ENCODE measurements at places on chromosomes 7 and 10.

DNA sequence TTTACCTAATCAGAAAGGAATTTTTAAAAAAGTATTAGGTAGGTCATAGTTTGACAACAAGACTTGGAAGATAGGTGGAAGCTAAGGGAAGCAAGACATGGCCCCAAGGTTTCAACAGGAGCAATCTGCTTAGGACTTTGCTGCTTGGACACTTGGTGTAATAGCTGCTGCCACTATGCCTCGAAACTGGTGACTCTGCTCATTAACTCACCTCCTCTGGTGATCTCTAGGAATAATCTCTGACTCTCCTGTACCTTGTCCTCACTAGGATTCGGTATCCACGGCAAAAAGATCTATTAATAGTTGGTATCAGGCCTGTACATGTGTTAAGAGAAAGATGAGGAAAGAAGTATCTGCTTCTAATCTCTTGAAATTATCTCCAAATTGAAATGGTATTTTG, 53.1 kb downstream of the PTEN start:
- no peak for DNase-seq

DNA sequence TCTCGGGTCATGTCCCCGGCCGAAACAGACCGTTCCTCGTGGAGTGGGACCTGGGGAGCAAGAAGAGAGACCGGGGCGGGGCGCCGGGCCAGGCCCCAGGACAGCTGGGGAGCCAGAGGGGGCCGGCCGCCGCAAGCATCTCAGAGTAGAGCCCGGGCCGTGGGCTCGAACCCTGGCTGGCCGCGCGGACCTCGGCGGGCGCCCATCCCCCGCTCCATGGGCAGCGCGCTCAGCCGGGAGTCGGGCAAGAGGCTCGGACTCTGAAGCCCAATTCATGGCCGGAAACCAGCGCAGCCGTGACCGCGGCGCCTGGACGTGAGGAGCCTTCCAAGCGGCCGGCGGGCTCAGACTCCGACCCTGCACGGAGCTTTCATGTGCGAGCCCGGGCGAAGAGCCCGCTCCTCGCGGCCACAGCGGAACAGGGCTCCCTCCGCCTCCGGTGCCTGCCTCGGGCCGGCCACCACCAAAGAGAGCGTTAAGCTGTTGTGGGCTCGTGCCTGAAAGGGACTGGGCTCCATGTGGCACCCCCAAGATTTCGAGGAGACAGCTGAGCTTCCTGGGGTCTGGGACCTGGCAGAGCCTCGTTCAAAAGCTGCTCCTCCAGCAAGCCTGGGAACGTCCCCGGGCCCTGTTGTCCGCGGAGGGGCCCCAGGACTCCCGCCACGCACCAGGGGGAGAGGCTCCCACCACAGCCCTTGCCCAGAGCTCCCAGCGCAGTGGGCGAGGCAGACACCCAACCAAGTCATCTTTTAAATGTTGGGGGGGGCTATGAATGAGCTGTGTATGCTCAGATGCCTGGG, 757 bp upstream of the GRID1 start:
- DNase-seq: no peak

GRCh38 chr10:126147866-126148587, 240.2 kb downstream of the ADAM12 start:
- no peak for DNase-seq

GRCh38 chr7:14787551-14787950, 115.0 kb downstream of the DGKB start:
- no peak for DNase-seq

GRCh38 chr10:110502072-110502845, 4.6 kb downstream of the DUSP5 start:
- no peak for DNase-seq

DNA sequence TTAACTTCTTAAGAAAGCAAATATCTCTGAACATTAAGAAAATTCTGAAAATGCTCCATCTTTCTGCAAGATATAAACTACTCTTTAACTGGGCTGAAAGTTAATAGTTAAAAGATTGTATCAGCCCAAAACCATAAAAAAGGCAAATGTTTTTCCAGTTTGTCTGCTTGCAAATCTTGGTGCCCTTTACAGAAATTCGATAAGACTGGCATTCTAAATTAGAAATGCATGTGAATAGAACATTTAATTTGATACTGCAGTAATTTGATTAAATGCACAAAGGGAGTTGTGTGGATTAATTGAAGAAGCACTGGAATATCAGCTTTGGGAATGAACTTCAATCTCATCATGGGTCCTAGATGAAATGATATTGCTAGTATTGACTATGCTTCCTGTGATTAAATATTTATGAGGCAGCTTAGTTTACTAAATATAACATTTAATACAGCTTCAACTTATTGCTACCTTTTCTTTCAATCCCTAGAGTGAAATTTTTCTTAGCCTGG, 78.4 kb downstream of the IQUB start:
- no peak for DNase-seq

DNA sequence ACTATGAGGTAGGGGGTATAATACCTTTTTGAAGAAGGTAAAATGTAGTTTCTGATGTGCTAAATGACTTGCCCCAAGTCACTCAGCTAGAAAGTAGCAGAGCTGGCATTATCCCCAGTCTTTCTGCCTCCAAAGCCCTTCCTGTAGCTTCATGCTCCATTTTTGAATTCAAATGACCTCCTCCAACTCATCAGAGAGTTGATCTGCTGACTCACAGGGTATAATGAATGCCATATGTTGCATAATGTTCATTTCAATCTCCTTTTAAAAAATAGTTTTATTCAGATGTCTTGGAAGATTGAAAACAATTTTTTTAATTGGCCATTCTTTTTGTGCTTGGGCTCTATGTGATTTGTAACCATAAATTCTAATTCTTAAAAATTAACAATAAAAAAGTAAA, 272.8 kb upstream of the IMMP2L start:
- no peak for DNase-seq

GRCh38 chr10:80203835-80204676, 1.3 kb downstream of the ANXA11 start:
- no peak for DNase-seq

DNA sequence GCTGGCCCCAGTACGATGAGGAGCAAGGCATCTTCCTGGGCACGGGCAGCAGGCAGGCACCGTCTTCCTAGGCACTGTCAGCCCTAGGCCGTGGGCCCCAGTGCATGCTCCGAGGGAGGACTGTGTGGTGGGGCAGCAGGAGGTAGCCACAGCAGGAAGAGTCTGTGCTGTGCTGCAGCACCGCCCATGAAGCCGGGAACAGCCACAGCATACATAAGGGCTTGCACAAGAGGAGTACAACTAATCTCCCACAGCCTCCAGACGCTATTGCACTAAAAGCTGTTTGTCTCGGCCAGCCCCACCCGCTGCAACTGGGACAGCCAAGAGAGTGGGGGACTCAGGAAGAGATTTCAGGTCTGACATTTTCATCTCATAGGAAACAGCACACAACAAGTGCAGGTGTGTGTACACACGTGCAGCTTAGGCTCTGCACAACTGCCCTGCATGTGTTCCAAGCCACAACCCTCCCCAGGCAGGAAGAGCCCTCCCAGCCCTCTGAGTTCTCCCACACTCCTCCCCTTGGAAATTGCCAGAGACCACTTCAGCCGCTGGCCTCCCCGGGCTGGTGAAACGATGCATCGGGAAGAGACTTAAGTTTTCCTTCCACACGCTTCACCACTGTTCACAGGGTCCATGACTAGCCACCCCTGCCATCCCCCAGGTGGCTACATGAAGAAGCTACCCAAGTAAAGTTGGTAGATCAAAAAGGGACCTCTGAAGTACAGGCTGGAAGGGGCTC, 88.1 kb upstream of the DDC start:
- DNase-seq: no peak

GRCh38 chr7:33721895-33722294, 183.4 kb upstream of the BMPER start:
- DNase-seq: no peak

GRCh38 chr7:121985476-121986030, 112.6 kb downstream of the PTPRZ1 start:
- DNase-seq: no peak

GRCh38 chr7:29611941-29612544, 48.4 kb downstream of the PRR15 start:
- no peak for DNase-seq

DNA sequence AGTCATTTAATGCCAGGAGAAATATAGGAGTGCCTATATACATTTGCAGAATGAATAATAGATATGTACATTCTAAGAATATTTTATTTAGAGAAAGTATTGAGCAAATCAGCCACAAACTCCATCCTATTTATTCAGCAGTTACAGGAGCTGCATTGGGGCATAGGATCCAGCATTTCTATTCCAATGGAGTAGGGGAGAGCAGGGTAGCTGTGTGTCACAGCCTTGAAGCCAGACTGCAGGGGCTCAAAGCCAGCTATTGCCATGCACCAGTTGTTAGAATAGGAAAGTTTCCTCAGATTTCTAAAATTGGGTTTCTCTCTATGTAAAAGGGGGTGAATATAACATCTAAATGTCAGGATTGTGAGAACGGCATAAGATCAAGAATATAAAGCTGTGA, 116.8 kb upstream of the MYO3A start:
- DNase-seq: no peak

GRCh38 chr7:99047526-99048077, 96.3 kb downstream of the SMURF1 start:
- no peak for DNase-seq

DNA sequence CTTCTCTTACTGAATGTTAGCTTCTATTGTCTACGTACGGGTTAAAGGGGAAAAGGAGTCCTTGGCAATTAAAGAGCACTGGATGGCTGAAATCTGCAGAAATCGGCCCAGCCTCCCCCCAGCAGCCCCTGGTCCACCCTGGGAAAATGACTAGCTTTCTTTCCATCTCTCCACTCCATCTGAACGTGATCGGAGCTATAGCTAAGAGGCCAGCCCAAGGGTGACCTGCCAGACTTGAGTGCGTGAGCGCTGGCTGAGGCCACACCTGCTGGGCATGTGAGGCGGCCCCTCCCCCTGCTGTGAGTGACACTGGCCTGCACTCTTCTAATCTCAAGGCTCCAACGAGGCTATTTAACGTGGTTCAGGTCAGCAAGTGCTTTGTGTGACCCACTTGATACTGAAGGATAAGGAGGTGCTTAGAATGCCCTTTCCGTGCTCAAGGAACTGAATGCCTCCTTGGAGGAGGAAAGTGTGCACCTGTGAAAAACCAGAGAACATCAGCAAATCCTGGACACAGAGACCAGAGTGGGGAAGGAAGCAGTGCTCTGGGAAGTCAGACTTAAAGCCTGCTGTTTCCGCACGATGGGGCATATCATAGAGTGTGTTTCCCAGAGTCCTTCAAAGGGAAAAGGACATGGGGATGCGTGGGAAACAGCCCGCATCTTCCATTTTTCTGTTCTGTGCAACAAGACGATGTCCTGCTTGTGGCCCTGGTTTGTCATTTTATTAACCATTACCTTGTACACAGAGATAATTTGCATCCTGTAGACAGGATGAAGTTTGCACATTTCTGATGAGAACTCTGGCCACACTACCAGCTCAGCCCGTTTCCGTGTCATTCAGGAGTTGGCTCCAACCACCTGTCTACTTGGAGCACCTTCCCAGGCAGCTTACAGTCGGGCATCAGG, 12.5 kb upstream of the MNX1 start:
- no peak for DNase-seq

GRCh38 chr10:2414039-2414438, 653.3 kb upstream of the PFKP start:
- no peak for DNase-seq

GRCh38 chr10:114401195-114401791, 3.0 kb downstream of the AFAP1L2 start:
- DNase-seq: no peak

DNA sequence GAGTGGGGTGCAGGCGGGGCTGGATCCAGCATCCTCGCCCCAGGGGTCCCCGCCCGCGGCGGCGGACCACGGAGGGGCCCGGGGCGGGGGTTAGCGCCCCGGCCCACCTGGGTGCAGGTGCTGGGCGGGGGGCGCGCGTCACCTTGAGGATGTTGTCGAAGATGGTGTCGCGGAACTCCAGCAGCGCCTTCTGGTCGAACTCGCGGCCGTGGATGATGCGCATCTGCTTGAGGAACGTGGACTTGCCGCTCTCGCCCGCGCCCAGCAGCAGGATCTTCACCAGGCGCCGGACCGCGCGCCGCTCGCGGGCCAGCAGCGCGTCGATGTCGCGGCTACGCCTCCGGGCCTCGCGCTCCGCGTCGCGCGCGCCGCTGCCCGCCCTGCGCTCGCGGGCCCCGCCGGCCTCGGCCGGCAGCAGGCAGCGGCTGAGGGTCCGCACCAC, 376 bp downstream of the GNA12 start:
- DNase-seq: no peak

GRCh38 chr10:67819768-67820204, 18.2 kb downstream of the DNAJC12 start:
- DNase-seq: no peak

- no peak for DNase-seq
Measured at GRCh38 chr10:80517416-80518142, 20.1 kb upstream of the SH2D4B start.

DNA sequence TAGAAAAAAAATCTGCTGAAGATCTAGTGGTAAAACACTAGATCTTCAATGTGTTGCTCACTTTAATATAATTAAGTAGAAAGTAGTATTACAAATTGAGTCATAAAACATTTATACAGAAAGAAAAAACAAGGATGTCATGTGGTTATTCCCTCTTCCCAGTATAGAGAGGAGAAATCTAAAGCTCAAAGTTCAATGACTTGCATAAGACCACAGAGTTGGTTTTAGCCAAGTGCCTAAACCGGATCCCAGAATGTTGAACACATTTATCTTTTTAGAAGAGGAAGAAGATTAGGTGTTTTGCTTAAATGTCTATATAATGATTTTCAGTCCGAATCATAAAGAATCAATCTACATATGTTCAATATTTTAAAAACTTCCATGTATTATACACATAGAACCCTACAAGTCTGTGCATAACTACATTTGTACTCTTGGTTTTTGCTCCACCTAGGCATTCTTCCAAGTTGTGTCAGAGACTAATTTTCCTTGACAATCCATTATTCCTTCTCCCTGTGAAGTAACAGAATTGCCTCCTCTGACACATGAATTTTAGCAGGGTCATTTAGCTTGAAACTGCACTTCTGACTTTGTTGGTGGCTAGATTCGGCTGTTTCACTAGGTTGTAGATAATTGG, 389.2 kb downstream of the MAGI2 start:
- no peak for DNase-seq

DNA sequence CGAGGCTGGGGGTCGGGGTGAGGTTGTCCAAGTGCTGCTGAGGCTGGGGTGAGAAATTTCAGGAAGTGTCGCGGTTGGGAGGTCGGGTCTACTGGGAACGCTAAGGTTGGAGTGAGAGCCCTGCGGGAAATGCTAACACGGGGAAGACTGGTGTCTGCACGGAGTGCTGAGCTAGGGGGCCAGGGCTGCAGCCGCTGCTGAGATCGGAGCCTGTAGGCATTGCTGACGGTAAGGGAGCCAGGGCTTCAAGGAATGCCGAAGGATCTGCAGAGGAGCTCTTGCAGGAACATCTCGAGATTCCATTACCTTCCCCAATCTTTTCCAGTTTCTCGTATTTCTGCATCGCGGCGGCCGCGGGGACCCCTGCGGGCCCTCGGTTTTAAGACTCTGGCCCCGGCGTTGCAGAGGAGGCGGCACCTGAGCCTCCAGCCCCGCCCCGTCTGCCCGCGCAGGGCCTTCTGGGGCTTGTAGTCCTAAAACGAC, at the start of gene CDK5:
Gene CDK5 (minus strand): TSS at position 392 of the 483 bp plus-strand sequence. CDS start 49 bp downstream, at position 343.
- DNase-seq: no peak

- DNase-seq: no peak
Measured at GRCh38 chr7:1675036-1675671, 5.1 kb downstream of the ELFN1 start.

GRCh38 chr7:100091411-100092181, 2.8 kb downstream of the COPS6 start:
- DNase-seq: no peak
